ENCODE measurements at places on chromosomes 12 and 14.

DNA sequence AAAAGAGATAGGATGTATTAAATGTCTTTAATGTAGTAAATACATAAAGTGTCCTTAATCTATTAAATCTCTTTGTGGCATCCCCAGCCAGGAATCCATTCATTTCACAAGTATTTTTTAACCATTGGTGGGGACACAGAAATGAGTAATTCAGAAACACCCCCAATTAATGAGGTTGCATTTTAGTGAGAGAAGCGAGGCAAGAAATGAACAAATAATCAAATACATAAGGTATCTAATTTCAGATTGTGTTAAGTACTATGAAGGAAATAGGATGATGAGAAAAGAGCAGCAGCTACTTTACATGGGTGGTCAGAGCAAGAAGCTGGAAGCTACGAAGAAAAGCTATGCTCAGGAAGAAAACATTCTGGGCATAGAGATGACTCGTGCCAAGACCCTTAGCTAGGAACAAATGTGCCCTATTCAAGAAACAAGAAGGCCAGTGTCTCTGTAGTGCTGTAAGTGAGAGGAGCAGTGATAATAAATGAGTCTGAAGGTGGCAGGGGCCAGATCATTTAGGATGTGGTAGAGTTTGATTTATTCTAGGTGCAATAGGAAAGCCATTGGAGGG lies 60.5 kb upstream of the IGF1 start:
- DNase-seq: no peak

GRCh38 chr12:64824500-64825142 lies at the start of gene TBC1D30:
Gene TBC1D30 (plus strand): TSS chr12:64824647. CDS start chr12:64824880, 233 bp downstream.
- peak; percentile 28 for DNase-seq

DNA sequence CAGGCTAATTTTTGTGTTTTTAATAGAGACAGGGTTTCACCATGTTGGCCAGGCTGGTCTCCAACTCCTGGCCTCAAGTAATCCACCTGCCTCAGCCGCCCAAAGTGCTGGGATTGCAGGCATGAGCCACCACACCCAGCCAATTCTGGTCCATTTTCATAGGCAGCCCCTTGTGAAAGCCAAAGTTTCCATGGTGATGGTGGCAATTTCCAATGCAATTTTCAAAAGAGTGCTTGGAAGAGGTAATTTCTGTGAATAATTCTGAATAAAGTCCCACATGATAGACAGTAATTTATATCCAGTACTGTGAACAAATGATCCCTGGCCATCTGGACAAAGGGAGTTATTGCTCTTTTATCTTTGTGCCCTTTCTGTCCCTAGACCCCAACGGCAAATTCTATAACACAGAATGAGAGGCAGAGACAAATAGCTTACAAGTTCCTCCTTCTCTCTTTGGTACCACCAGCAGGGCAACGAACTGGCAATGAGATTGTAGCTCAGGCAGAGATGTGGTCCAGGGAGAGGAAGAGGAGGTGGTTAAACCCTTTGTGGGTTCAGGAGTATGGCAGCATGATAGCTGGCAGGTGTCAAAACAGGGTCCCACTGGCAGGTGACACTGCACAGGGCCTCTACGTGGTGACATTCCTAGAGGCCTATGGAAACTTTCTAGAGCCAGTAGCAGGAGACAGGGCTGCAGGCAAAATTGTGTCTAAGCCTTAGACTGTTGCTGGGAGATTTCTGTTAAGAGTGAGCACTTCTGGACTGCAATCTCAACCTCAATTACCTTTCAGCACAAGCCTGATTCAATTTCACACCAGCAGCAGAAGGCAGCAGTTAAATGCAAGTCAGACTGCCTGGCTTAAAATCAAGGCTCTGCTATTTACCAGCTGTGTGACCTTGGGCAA lies 46.5 kb downstream of the NT5DC3 start:
- no peak for DNase-seq

GRCh38 chr12:47753021-47754001 lies 5.4 kb downstream of the RAPGEF3 start:
- peak; percentile 43 for DNase-seq

DNA sequence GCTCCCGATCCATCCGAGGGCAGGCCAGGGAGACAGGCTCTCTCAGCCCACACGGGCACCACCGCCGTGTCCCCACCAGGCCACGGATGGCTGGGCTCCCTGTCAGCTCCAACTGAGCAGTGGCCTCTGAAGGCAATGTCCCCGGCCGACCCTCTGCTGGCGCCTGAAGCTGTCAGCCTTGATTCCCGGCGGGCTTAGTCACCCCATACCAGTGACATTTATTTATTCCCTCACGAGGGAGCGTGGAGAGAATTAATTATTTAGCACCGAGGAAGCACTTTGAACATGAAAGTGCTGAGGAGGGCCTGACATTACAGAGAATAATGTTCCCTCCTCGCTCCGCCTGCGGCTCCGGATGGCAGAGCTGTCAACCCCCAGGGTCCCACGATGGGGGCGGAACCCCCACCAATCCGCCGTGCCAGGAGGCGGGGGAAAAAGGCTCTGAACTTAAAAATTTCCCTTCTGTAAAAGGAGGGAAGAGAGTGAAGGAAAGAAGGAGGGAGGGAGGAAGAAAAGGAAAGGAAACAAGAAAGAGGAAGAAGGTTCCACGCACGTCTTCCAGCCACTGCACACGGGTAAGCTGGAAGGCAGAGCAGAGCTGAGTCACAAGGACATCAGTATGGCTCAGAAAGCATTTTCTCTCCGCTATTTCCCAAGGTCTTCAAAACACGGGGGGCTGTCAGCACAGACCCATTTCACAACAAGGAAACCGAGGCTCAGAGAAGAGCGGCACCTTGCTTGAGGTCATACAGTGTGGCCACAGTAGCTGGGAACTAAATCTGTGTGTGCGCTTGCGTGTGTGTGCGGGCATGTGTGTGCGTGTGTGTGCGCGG lies 108.7 kb upstream of the NCOR2 start:
- no peak for DNase-seq

DNA sequence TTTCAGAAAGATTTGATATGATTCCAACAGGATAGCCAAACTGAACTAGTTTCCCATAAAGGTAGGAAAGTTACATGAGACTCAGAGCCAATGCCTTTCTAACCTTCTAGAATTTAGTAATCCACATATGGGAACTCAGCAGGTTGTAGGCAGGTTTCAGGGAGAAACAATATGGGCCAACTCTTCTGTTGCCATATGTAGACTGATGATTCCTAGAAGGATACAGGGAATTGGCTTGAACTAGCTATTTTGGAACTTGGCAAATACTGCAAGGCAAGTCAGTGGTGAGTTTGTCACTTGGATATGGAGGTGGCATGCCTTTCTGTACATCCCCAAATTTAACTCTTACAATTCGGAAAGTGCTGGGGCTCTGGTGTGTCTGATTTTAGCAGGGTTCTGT lies 15.5 kb downstream of the SUDS3 start:
- no peak for DNase-seq

DNA sequence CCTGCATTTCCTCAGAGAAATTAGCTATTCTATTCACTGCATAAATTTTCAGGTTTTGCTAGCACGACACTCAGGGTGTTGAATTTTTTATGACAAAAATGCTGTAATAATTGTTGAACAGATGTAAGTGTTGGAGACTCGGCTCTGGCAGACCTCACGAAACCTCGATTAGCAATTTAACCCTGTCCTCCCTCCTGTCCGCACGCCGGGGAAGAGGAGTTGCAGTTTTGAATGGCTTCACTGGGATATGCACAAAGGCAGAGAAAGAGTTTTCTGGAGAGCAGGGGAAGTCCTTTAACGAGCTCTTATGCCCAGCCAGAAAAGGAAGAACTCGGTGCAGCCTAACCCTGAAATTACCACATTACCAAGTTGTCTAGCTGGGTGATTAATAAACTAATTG lies 661.1 kb downstream of the VRK1 start:
- DNase-seq: no peak

DNA sequence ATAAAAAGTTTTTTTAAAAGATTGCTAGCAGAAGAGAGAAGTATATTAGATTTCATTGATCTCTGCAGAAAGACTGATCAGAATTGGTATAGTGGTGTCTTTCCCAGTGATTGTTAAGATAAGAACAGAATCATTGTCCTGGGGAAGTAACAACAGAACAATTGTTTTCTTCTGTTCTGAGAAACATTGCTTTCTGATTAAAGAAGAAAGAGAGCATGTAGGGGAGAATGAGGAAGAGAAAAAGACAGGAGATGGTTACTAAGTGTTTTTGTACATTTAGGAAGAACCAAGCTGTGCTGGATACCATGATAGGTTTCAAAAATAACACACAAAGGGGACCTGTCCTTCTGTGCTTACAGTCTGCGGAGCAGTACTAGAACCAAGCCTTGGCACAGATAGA lies 5.0 kb downstream of the USP30 start:
- DNase-seq: no peak

- DNase-seq: no peak
Measured at GRCh38 chr12:132110677-132111076, 33.4 kb downstream of the DDX51 start.

DNA sequence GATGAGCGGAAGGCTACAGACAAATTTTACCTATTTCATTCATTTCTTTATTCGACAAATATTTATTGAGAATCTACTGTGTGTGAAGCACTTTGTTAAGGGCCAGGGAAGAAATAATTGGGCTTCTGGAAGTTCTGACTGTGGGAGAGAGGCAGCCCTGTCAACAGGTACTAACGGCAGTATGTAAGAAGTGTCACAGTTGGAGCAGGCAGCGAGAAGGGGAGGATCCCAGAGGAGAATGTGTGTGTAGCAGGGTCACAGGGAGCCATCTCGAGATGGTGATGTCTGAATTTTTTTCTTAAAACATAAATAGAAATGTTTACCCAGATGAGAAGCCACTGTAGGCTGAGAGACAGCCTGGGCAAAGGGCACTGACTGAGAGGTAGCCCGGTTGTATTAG lies 163.3 kb upstream of the SLC38A2 start:
- DNase-seq: no peak

GRCh38 chr12:26340649-26341048 lies 145.3 kb downstream of the SSPN start:
- DNase-seq: no peak

GRCh38 chr12:17142856-17143255 lies 536.9 kb upstream of the LMO3 start:
- no peak for DNase-seq

DNA sequence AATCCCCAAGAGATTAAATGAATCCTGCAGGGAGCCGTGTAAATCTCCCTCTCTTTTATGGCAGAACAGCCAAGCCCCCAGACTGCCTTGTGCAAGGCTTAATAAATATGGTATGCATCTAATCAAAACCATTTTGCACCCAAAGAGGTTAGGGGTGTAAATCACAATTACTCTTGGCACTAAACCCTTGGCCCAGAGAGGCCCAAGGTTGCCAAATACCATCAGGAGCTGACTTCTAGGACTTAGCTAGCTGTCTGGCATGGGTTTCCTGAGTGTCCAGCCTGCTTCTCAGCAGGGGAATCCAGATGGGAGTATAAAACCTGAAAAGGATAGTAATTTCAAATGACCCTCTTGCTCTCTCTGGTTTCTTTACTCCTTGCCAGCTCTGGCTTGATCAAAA lies 610.4 kb downstream of the MED13L start:
- DNase-seq: no peak

DNA sequence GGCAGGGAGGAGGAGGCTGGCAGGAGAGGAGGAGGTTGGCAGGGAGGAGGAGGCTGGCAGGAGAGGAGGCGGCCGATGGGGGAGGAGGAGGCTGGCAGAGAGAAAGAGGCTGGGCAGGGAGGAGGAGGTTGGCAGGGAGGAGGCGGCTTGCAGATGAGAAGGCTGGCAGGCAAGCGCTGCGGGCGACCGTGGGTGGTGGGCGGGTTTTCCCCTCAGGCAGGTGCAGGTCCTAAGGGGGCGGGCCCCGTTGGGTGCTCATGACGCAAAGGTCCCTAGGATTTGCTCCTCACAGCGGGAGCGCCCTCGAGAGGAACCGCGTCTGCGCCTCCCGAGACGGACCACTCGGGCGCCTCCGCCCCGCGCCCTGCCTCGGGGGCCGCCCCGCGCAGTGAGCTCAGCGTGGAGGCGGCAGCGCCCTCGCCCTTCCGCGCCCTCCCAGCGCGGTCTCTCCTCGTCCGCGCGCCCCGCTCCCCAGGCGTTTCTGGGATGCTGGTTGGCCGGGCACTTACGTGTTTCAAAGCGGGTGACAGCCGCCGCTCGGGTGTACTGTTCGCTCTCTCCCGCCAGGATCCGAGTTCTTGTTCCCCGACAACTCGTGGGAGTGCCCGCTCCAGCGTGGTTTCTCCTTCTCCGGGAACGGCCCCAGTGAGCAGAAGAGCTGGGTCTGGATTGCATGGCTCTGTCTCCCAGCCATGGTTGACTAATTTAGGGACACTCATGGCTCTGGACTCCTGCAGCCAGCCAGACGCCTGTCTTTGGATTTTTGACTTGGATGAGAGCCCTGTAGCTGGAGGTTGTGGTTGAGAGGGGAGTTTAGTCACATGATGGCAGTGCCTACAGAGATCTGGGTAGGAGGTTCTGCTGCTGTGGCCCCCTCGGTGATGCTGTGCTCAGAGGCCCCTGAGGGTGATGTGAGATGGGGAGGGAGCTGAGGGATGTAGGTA lies 64.1 kb upstream of the PPP4R3A start:
- DNase-seq: peak; percentile 31

GRCh38 chr14:22865424-22866405 lies 5.8 kb upstream of the LRP10 start:
- DNase-seq: peak; percentile 30

- no peak for DNase-seq
Measured at GRCh38 chr14:24370748-24371147, 2.8 kb downstream of the NFATC4 start.

GRCh38 chr14:72790887-72791566 lies 102.9 kb downstream of the DPF3 start:
- DNase-seq: no peak

DNA sequence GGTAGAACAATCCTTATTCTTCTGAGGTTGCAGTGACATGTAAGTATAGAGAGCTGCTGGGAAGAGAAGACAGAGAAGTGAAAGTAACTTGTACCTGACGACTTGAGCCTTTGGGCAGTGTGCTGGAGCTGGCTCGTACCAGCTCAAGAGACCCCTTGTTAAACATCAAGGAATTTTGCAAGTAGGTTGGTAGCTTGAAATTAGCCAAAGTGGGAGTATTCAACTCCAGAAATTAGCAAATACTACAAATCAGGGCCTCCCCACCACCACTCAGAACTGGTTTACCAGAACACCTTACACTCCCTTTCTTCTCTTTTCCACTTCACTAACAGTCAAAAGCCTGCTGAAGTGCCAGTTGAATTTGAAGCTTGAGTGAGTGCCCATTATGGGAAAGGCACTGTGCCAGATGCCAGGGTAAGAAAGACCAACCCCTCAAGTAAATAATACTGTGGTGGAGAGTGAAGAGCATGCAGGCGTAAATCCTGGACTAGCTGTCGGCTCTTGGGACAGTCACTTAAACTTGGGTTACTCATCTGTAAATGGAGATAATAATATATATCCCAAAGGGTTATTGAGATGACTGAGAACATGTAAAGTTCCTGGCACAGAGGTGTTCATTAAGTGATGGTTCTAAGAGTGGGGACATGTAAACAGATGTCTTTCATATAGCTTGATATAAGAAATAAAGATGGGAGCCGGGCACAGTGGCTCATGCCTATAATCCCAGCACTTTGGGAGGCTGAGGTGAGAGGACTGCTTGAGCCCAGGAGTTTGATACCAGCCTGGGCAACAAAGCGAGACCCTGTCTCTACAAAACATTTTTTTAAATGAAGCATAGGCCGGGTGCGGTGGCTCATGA lies 27.0 kb upstream of the EID3 start:
- no peak for DNase-seq
